ENCODE measurements at places on chromosomes 12 and 14.

- DNase-seq: no peak
Observed at GRCh38 chr14:52131640-52132320, 62.9 kb upstream of the NID2 start.

DNA sequence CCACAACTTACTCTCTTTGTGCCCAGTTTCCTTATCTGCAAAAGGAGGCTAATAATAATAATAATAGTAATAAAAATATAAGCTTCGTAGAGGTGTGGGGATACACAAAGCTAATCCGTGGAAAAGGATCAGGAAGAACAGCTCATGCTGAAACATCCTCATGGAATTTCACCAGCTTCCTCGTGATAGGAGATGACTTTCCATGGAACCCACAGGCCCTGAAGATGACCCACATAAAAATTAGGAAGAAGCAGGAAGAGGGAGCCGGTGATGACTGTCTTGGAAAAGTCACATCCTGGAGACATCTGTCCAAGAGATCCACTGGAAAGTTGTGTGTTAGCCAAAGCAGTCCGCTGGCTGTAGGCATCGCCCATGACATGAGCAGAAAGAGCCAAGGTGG, 31.9 kb upstream of the FZD10 start:
- DNase-seq: no peak

- no peak for DNase-seq
Observed at GRCh38 chr12:39065455-39065854, 160.1 kb upstream of the CPNE8 start.

DNA sequence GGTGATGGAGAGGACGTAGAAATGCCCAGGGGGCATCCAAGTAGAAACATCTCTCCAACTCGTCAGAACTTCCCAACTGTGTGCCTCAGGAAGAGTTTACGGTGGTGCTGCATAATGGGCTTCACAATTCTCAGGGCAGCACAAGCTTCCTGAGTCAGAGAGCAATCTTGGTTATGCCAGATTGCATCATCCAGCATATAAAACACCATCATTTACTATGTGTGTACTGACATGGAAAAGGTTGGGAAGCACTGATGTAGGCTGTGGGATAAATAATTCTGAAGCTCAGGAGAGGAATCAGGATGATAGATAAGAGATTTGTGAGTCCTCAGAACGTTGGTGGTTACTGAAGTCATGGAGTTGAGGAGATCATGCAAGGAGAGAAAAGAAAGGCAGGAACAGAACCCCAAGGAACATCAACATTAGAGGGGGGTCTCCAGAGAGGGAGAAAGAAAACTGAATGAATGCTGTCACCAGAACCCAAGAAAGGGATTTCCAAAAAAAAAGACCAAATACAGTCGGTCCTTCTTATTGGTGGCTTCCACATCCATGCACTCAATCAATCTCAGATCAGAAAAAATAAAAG, 4.7 kb upstream of the NCKAP5L start:
- no peak for DNase-seq

DNA sequence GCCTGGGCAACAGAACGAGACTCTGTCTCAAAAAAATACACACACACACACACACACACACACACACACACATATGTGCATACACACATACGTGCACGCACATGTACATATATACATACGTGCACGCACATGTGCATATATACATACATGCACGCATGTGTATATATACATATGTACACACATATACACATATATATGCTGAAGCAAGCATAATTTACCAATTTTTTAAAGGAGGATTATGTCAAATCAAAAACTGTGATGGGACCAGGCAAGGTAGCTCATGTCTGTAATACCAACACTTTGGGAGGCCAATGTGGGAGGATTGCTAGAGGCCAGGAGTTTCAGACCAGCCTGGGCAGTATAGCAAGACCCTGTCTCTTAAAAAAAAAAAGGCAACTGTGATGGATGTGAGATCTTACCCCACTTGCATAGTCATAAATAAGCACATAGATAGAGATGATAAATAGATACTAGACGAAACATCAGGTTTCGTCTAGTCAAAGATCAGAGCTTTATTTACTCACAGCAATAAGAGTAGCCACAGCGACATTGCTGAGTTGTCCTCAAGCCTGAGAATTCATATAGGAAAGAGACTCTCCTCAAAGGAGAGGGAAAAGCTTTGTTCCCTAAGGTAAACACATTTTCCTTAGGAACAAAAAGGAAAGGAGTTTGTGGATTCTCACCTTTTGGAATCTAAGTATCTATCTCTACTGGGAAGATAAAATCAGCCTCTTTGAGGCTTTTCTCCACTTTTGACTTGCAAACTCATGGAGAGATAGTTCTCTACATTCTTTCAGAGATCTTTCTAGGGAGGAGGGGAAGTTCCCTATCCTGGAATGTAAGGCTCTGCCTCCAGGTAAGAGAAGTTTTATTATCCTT, 74.7 kb upstream of the AMN1 start:
- DNase-seq: no peak

DNA sequence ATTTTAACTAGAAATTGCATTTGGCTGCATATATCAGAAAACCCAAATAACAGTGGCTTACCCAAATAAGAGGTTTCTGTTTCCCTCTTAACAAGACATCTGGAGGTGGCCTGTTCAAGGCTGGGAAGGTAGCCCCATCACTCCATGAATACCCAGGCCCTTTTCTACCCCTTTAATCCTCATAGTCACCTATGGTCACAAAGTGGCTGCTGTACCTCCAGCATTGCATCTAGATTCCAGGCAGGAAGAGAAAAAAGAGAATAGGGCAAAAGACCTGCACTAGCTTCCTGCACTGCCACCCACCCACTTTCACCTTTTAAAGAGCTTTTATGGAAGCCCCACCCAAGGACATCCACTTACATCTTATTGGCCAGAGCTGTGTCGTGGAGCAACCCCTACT, 124.0 kb upstream of the NCOR2 start:
- no peak for DNase-seq

- no peak for DNase-seq
Observed at GRCh38 chr12:80711866-80712265, 4.4 kb downstream of the MYF6 start.

GRCh38 chr12:121989276-121990113, 32.2 kb upstream of the BCL7A start:
- DNase-seq: no peak

GRCh38 chr12:68781728-68782127, 26.2 kb upstream of the MDM2 start:
- no peak for DNase-seq

GRCh38 chr14:99681832-99682148, 2.3 kb upstream of the CYP46A1 start:
- DNase-seq: no peak

DNA sequence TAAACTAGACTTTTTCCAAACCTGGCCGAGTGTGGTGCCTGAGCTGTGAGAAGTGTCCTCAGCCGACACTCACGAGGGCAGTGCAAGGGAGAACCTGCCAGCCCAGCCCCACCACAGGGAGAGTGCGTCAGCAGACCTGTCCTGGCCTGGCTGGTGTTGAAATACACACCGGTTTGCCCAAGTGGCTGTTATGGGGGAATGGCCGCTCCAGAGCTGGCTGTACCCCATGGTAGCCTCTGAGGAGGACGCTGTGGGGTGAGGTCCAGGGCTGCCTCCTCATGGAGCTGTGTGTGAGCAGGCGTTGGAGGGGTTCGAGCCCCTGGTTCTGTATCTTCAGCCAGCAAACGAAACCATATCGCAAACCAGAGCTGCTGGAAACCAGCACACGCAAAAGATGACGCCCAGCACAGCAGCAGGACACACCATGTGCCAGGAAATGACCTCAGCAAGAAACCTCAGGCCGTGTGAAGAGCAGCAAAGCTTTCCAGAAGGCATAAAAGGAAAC, 9.4 kb downstream of the ANKRD9 start:
- DNase-seq: no peak

- DNase-seq: no peak
Observed at GRCh38 chr12:67302162-67302561, 33.0 kb downstream of the CAND1 start.

DNA sequence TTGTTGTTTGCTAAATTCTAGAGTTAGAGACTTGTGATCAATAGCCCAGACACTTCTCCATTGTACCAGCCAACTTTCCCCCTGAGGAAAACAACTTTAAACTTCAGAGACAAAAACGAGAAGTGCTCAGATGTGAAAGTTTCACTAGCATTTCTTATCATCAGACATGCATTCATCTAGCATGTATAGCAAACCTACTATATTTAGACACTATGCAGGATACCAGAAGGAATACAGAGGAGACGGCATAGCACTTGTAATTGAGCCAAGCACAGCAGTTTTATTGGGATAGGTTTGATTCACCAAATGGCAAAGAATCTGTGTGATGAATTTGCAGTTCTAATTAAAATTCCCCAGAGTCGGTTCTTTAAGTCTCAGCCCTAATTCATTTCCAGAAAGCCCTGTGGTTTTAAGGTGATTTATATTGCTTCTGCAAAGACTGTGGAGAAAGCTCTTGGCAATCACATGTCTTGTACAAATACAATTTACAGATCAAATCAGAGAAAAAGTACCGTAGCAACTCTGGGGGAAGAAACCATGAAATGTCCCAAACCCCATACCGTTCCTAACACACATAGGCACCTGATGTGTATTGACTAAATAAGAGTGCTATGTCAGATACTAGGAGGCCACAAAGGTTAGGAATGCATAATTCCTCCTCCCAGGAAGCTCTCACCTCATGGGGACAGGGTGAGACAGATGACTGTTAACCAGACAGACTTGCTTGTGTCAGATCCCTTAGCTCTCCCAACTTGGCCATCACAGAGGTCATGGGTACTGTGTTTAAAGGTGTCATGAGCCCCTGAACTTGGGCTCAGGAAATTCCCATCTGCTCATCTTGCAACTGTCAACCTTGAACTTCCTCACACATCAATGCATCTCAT, 69.6 kb upstream of the KRAS start:
- DNase-seq: no peak

GRCh38 chr12:48446161-48446776, 26.1 kb upstream of the ANP32D start:
- DNase-seq: no peak

DNA sequence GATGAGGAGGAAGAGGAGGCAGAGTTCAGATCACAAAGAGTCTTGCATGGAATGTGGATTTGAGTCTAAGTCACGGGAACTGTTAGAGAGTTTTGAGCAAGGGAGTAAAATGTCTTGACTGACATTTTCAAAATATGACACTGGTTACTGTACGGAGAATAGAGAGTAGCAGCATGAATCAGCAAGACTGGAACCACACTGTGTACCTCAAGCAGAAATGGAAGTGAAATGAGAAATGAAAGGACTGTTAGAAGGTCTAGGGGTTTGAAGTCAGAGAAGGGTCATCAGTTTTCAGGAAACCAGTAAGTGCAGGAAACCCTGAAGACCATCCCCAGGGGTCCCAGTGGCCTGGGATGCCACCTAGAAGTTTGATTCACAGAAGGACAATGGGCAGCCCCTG, 236.3 kb downstream of the GALC start:
- no peak for DNase-seq

GRCh38 chr14:63673886-63674497, 32.3 kb upstream of the WDR89 start:
- no peak for DNase-seq

DNA sequence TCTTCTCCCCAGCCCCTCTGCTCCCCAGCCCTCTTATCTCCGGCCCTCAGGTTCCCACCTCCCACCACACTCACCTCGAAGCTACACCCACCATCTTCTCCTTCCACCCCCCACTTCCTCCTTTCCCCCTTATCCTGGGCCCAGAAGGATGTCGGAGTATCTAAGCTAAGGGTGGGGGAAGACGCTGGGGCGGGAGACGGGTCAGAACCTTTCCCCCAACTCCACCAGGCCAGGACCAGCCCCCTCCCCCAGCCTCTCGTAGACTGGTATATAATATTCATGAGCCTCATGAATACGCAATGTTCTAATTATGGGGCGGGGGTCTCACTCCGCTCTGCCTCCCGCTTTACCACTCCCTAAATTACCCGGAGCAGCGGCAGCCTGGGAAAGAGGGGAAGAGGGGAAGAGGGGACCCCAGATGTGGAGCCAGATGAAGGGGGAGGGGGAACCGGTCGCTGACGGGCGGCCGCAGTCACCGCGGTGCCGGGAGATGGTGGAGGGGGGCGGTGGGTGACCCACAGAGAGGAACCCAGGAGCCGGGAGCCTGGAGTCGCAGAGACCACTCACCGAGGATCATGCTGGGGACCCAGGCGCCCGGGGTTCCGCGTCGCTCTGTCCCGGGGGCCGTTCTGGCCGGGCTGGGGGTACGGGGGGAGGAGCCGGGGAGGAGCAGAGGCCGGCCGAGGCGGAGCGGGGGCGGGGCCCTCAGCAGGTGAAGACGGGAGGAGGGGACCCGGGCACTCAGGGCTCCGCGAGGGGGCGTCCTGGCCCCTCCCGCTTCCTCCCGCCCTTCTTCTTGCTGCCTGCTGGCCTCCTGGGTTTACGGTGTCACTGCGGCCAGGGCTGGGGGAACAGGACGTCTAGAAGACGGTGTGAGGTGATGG, 6.4 kb upstream of the ZNF385A start:
- DNase-seq: no peak

DNA sequence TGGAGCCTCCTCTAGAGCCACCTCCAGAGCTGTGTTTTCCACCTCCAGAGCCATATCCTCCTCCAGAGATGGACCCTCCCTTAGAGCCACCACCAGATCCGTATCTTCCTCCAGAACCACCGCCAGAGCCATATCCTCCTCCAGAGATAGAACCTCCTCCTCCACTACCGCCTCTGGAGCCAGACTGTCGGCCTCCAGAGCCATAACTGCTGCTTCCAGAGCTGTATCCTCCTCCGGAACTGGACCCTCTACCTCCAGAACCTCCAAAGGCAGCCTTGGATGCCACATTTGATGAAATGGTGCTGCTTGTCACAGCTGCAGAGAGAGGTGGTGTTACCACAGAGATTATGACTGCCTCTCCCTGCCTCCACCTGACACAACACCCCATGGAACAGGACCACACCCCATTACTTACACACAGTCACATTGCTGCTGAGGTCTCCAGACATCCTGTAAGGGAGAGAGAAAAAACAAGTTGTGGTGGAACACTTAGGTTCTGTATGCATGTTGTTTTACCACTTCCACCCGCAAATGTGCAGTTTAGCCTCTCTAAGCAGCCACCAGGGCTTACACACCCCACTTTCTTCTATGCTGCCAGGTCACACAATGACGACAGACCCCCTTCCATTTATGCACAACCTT, 6.8 kb downstream of the KRT2 start:
- DNase-seq: peak; percentile 39

DNA sequence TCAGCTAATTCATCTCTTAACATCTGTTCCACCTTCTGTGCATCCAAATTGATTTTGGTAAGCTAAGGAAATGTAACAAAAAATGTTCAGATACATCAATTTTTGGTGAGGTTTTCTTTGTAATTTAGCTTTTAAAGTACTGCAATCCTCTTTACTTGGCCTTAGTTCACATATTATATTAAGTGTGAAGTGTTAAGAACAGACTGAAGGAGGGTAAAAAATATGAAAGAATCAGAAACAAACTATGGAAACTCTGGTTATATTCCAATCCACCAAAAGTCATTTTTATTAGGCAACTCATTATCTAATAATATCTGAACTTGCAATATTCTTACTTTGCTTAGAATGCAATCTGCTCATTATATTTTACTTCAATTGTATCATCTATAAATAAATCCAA, 49.1 kb downstream of the CEP290 start:
- no peak for DNase-seq
